ENCODE measurements at places on chromosomes 1 and 21. TPM values are rescaled to one million over a fixed set of nuclear protein-coding genes. Genes with fewer than 3 reads are reported as not detected.

CCDC185 gene
- polyA plus RNA-seq = 0.13 TPM

LCA5L gene
- 3.4 TPM for polyA plus RNA-seq

SNAPIN gene
- polyA plus RNA-seq = 44.1 TPM

FAM229A gene
- 6.9 TPM for polyA plus RNA-seq

SLAMF7 gene
- 1.4 TPM for polyA plus RNA-seq

GUCA2B gene
- polyA plus RNA-seq = not detected

IL22RA1 gene
- 0.54 TPM for polyA plus RNA-seq

CD46 gene
- 253 TPM for polyA plus RNA-seq

CD84 gene
- 2.1 TPM for polyA plus RNA-seq

LCE1F gene
- polyA plus RNA-seq = not detected

DNA sequence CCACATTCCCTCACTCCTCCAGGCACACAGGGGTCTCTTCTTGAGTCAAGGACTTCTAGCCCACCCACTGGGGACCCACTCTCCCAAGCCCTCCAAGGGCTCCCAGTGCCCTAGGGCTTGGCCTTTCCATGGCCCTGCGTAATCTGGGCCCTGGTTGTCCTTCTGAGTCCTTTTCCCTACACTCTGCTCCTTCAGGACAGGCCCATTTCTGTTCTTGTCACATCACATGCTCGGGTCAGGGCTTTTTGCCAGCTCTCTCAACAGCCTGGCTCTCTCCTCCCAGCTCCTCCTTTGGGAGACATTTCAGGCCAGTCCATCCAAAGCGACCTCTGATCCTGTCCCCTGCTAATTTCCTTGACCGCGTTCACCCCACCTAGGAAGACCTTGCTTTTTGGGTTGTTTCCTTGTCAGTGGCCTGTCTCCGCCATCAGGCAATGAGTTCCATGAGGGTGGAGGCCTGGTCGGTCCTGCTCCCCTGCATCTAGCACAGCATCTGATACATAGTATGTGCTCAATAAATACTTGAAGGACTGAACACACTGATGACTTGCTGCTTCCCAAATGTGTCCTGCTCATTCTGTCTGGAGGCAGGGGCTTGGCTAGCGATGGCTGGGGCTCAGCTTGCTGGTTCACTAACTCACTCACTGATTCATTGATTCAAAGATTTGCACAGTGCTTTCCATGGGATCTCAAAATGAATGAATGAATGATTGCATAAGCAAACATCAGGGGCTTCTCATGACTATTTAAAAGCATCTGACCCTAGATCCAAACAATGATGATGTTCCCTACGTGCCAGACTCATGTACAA is 44.8 kb downstream of the DHRS3 start:
- no peak for DNase-seq
- no peaks in the 10 kb centered on the region for H3K27me3 ChIP-seq
- peak overlapping the region; percentile 11 for H3K27ac ChIP-seq

DNA sequence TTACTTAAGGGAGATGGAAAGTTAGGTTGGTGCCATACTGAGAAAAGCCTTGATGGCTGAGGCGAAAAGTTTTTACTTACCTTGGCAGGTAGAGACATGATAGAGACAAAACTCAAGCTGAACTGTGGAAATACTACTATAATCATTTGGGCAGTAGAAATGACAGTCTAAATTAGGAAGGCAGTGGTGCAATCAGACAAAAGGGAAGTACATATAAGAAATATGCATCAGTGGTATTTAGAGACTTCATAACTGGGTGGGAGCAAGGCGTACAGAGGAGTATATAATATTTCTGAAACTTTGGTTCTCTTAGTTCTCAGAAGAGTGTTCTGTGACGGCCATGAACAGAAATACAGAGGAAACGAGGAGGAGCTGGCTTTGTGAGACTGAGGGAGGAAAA is 2.4 kb upstream of the CEP350 start:
- H3K27ac ChIP-seq = no peak overlapping the region
- no peak overlapping the region for H3K4me3 ChIP-seq
- no peaks in the 10 kb centered on the region for H3K36me3 ChIP-seq
- H3K27me3 ChIP-seq = no peaks in the 10 kb centered on the region
- peaks cover 16% of the 10 kb centered on the region for H3K4me1 ChIP-seq

DNA sequence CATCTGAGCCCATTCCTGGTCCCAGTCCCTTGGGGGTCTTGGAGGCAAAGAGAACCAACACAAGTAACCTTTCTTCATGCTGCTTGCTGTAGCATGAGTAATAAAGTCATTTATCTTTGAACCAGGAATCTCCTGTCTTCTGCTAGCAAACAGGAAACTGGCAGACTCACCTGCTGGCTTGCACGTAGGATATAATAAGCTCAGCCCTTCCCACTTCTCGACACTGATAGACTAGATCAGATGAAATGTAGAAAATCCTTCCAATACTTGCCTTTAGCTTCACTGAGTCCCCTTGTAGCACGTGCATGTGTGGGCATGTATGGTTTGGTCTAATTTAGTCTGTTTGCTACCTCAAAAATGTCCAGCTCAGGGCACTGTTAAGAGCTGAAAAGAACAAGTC is 6.5 kb upstream of the TFF2 start:
- no peaks in the 10 kb centered on the region for H3K4me1 ChIP-seq
- H3K4me3 ChIP-seq = no peak overlapping the region
- no peaks in the 10 kb centered on the region for H3K27me3 ChIP-seq
- no peak overlapping the region for H3K27ac ChIP-seq
- no peak for DNase-seq

GRCh38 chr1:23019863-23020625 is 776 bp downstream of the KDM1A start:
- H3K27me3 ChIP-seq = no peaks in the 10 kb centered on the region
- no peaks in the 10 kb centered on the region for H3K36me3 ChIP-seq
- DNase-seq = peak; percentile 36
- peak overlapping the region; percentile 92 for H3K4me3 ChIP-seq

DNA sequence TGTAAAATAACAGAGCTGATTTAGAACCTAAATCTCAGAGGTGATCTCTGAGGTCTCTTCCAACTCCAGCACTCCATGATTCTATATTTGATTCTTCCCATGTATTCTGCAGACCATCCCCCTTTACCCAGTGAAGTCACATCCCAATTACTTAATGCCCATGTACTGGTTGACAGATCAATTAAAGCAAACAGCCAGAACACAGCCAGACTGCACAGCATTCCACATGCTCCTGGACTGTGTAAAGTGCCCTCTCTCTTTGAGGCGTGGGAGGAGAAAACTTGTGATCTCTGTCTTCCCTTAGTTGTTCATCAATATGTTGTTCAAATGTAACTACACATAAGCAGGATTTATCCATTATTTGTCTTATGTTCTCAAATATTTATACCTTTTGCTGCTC is 18.1 kb downstream of the NOS1AP start:
- no peak for DNase-seq
- H3K4me3 ChIP-seq = no peak overlapping the region
- H3K4me1 ChIP-seq = no peaks in the 10 kb centered on the region
- no peaks in the 10 kb centered on the region for H3K27me3 ChIP-seq
- no peak overlapping the region for H3K27ac ChIP-seq
- H3K36me3 ChIP-seq = no peaks in the 10 kb centered on the region

DNA sequence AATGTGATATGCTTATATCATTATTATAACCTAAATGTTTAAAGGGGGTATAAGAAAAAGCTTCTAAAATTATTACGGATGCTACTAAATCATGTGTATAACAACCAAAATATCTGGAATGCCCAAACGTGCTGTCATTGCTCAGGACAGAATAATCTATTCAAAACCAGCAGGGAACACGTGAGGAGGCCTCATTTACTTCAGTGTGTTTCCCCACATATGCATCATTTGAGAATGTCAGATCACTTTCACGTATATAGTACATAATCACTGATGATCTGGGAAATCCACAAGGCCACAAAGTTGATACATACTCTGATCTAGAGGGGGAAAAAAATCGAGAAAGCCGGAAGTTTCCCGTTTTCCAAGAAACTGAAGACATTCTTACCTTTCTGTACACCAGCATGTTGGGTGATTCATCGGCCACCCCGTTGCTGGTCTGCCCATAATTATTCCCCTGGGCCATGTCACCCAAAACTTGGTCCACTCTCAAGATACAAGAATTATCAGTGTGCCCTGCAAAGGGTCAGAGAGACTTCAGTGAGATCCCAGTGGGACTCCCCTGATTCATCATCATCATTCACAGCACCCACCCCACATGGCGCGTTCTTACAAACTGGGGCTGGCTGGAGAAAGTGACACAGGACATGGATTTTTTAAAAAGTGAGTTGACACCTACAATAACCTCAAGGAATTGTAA is 1.5 kb downstream of the RGS7 start:
- H3K4me3 ChIP-seq = no peak overlapping the region
- H3K4me1 ChIP-seq = peaks cover 11% of the 10 kb centered on the region
- no peak for DNase-seq
- peaks cover 58% of the 10 kb centered on the region for H3K27me3 ChIP-seq

DNA sequence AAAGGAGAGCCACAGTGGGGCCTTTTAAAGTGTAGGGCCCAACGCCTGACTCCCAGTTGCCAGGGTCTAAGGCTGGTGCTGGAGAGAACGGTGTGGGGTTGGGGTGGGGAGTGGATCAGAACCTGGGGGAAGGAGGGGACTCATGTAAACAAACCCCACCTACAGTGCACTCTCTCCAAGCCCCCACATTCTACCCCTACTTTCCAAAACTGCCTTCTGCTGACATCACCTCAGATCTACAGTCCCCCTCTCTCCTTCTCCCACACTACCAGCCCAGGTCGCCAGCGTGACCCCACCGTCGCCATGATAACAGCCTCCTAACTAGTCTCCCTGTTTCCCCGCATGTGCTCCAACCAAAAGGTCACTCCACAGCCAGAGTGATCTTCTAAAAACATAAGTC is 26.6 kb downstream of the TNNT2 start:
- no peaks in the 10 kb centered on the region for H3K36me3 ChIP-seq
- peaks cover 12% of the 10 kb centered on the region for H3K27me3 ChIP-seq
- H3K4me1 ChIP-seq = no peaks in the 10 kb centered on the region
- H3K4me3 ChIP-seq = no peak overlapping the region
- no peak for DNase-seq

GRCh38 chr1:84738237-84738636 is 48.0 kb upstream of the SSX2IP start:
- H3K27me3 ChIP-seq = no peaks in the 10 kb centered on the region
- no peak overlapping the region for H3K4me3 ChIP-seq
- no peak overlapping the region for H3K27ac ChIP-seq
- no peak for DNase-seq
- no peaks in the 10 kb centered on the region for H3K4me1 ChIP-seq

- peaks cover 84% of the 10 kb centered on the region for H3K4me1 ChIP-seq
- H3K27ac ChIP-seq = peak overlapping the region; percentile 84
- peak; percentile 74 for DNase-seq
- no peak overlapping the region for H3K4me3 ChIP-seq
- H3K27me3 ChIP-seq = no peaks in the 10 kb centered on the region
- no peaks in the 10 kb centered on the region for H3K36me3 ChIP-seq
Measured at GRCh38 chr1:1432274-1432950, 3.1 kb upstream of the VWA1 start.

GRCh38 chr1:59156526-59157199 is 140.2 kb upstream of the FGGY start:
- H3K4me1 ChIP-seq = peaks cover 1% of the 10 kb centered on the region
- H3K27ac ChIP-seq = no peak overlapping the region
- H3K27me3 ChIP-seq = no peaks in the 10 kb centered on the region
- no peaks in the 10 kb centered on the region for H3K36me3 ChIP-seq
- no peak for DNase-seq
- H3K4me3 ChIP-seq = no peak overlapping the region

GRCh38 chr1:40980068-40980452 is 564 bp downstream of the CTPS1 start:
- peak overlapping the region; percentile 87 for H3K27ac ChIP-seq
- H3K27me3 ChIP-seq = no peaks in the 10 kb centered on the region
- peaks cover 41% of the 10 kb centered on the region for H3K4me1 ChIP-seq

DNA sequence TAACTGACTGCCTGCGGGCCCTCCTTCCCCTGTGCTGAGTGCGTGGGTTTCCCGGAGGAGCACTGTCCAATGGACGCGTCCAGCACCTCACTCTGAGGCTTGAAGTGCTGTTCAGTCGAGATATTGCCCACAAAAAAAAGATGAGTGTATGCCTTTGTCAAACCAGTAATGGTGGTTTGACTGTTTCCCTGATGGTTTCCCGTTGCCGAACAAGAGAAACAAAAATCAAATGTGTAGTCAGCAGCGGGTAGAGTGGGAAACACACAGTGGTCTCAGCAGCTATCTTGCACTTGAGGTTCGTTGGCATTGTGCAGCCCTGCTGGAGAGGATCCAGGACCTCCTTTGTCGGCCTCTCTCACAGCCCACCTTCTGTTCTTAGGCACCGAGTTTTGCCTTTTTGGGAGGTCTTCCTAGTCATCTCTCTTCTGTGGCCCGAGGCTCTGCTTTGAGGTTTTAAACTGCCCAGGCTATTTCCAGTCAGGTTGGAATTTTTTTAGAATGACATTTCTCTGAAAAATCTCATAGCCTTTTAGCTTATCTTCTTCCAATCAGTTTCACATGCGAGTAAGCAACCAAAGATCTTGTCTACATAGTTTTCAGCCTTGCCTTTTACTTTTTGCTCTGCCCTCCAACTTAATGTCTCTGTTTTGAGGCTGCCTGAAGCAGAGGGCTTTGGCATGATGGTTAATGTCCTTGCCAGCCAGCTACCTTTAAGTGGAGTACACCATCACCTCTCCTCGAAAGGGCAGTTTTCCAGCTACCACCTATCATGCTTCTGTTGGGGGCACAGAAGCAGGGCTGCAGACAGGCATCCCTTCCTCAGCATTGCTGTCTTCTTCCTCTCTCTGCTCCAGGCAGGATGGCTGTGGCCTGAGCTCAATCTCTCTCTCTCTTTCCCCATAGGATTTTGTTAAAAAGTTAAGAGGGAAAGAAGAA is 132.3 kb downstream of the URB2 start:
- DNase-seq = no peak
- H3K36me3 ChIP-seq = no peaks in the 10 kb centered on the region
- H3K4me1 ChIP-seq = no peaks in the 10 kb centered on the region
- H3K27ac ChIP-seq = no peak overlapping the region
- H3K4me3 ChIP-seq = no peak overlapping the region

- no peaks in the 10 kb centered on the region for H3K4me1 ChIP-seq
- H3K27me3 ChIP-seq = no peaks in the 10 kb centered on the region
- H3K27ac ChIP-seq = no peak overlapping the region
- H3K4me3 ChIP-seq = no peak overlapping the region
- H3K36me3 ChIP-seq = no peaks in the 10 kb centered on the region
Measured at GRCh38 chr1:38094711-38095290, 48.2 kb upstream of the POU3F1 start.

- no peak overlapping the region for H3K27ac ChIP-seq
- no peaks in the 10 kb centered on the region for H3K36me3 ChIP-seq
- H3K4me1 ChIP-seq = no peaks in the 10 kb centered on the region
- H3K27me3 ChIP-seq = no peaks in the 10 kb centered on the region
Measured at GRCh38 chr1:210123924-210124589, 108.5 kb upstream of the SERTAD4 start.

Measured in left lung (tissue), 14 donors.